ENCODE measurements at places on chromosomes 3 and 15.

DNA sequence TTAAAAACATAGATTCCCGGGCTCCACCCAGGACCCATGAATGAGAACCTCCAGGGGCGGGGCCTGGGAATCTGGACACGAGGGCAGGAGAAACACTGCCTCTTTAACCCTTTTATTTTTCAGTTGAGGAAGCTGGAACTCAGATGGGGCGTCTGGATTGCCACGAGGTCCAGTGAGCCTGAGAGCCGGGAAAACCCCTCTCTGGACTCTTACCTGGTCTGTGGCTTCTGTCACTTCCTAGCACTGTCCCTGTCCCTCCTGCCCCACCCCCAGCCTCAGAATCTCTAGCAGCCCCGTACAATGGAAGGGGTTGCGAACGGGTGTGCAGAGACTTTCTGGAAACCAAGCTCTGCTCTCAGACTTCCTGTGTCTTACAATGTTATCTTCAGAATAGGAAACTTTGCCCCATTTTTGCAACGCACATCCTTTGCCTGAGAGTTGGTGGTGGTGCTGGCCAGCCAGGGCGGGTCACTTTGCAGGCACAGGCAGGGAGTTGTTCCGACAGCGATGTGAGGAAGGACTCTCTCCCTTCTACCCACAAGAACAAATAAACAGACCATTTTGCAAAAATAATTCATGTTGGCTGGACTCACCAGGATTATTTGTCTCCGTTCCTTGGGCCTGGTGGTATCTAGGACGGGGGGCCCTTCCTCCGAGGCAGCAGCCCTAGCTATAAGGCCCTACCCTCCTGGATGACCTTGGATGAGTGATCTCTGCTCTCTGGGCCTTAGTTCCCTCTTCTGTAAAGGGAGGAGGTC lies 59.1 kb downstream of the SMAD6 start:
- DNase-seq: no peak

- DNase-seq: no peak
Measured at GRCh38 chr3:56975567-56975966, 84.9 kb upstream of the SPATA12 start.

GRCh38 chr3:28243424-28244106 lies 2.1 kb downstream of the CMC1 start:
- no peak for DNase-seq

- no peak for DNase-seq
Measured at GRCh38 chr3:79367066-79367465, 400.7 kb downstream of the ROBO1 start.

GRCh38 chr3:196134691-196135090 lies 52.8 kb upstream of the TFRC start:
- DNase-seq: no peak

DNA sequence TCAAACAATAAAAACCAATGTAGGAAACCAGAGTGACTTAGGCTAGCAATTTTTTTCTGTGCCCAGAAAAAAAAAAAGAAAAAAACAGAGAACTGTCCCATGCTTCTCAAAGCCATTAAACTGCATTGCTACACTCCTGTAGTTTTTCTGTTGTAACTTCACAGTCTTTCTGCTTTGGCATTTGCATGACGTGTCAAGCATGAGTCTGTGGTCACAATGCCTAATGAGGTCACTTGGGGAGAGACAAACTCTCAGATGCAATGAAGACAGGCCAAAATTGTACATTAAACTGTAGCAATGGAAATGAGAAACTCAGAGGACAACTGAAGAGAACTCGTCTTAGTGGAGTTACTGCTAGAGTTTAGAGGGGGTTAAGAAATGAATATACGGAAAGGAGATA lies 30.8 kb downstream of the CCDC80 start:
- DNase-seq: no peak

DNA sequence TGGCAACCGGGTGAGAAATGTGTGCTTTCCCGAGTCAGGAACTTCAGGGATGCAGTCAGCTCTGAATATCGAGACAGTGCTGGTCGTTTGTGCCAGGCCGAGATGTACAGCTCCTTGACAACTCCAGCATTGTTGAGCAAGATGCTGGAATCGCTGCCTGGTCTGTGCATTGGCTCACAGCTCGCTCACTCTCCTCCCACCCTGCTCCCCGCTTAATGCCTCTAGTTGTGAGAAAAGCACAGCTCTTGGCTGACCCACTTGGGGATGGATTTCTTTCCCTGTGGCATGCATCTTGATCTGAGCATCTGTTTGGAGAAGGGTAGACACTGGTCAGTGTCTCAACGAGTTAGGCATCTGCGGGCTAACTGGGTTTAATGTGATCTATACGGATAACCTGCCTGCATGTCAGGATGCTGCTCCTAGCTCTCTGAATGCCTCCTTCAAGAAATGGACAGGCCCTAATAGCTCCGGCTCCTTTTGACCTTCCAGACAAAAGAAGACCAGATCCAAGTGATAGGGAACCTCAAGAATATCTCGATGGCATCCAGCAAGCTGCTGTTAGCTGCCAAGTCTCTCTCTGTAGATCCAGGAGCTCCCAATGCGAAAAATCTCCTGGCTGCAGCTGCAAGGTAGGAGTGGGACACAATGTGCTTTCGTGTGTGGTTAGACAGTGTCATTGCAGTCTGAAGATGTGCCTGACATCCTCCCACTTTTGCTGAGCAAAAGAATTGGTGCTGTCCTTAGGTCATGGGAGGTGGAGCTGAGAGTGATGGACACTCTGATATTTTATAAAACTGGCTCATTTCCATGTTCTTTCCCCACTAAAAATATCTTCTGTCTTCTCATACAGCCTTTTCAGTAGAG lies 302.2 kb upstream of the TPM1 start:
- DNase-seq: no peak

GRCh38 chr15:38666865-38667510 lies 102.4 kb upstream of the RASGRP1 start:
- no peak for DNase-seq
